PC-3 (cell line): ENCODE measurements at places on chromosomes 11 and 22. TPM values are rescaled to one million over a fixed set of nuclear protein-coding genes. Genes with fewer than 3 reads are reported as not detected.

KCNQ1 gene
- 0.40 and 3.0 TPM in 2 replicates for total RNA-seq

DNA sequence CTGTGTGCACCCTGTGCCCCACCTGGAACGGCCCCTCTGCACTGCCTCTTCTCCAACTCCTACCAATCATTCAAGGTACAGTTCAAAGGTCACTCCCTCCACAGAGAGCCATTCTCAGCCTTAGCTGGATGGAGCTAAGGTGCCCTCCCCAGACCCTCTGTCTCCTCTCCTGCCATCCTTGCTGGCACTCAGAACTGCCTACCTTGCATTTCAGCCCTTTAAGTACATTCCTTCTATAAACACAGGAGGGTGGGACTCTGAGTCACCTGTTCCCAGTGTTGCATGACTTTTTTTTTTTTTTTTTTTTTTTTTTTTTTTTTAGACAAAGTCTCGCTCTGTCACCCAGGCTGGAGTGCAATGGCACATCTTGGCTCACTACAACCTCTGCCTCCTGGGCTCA, 8.6 kb downstream of the TTLL1 start:
- peaks cover 4% of the 10 kb centered on the region for H3K4me1 ChIP-seq
- no peaks in the 10 kb centered on the region for H3K27me3 ChIP-seq
- H3K4me3 ChIP-seq, result no peak overlapping the region

DNA sequence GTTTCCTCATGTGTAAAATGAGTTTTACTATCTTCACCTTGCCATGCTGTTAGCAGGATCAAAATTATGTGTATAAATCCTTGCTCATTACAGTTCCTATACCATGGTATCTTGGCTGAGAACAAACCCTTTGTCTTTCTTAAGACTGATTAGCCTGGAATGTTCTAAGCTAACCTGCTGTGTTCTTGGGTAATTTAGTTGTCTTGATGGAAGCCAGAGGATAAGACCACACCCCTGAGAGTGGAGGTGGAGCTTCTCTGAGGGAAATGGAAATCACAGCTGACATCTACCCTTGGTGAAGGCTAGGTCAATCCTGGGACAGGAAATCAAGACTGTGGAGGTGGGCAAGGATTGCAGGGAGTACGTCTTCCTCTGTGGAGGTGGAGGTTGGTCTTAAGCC, 206.1 kb upstream of the ARHGAP20 start:
- no peak for DNase-seq
- no peaks in the 10 kb centered on the region for H3K4me1 ChIP-seq
- H3K27me3 ChIP-seq, result peaks cover 31% of the 10 kb centered on the region

GRCh38 chr22:39717099-39717498, 146.5 kb downstream of the CACNA1I start:
- DNase-seq, result no peak
- no peak overlapping the region for H3K4me3 ChIP-seq
- no peaks in the 10 kb centered on the region for H3K36me3 ChIP-seq
- no peak overlapping the region for H3K27ac ChIP-seq
- H3K4me1 ChIP-seq, result no peaks in the 10 kb centered on the region
- H3K27me3 ChIP-seq, result peaks cover 30% of the 10 kb centered on the region

DNA sequence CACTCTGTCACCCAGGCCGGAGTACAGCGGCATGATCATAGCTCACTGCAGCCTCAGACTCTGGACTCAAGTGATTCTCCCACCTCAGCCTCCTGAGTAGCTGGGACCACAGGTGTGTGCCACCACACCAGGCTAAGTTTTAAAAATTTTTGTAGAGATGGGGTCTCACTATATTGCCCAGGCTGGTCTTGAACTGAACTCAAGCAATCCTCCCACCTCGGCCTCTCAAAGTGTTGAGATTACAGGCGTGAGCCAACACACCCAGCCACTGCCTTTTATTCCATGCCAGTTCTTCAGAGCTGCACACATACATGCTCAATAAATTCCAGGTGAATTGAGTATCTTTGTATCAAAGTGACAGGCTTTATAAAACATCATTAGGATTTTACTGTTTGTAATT, 2.4 kb upstream of the COPB1 start:
- H3K4me3 ChIP-seq, result no peak overlapping the region
- peaks cover 29% of the 10 kb centered on the region for H3K36me3 ChIP-seq
- H3K27ac ChIP-seq, result no peak overlapping the region
- H3K4me1 ChIP-seq, result peaks cover 9% of the 10 kb centered on the region
- no peak for DNase-seq

- H3K27me3 ChIP-seq, result no peaks in the 10 kb centered on the region
- H3K27ac ChIP-seq, result peak overlapping the region; percentile 70
- DNase-seq, result no peak
- H3K4me1 ChIP-seq, result peaks cover 21% of the 10 kb centered on the region
These were observed 86.7 kb downstream of the SIK3 start for GRCh38 chr11:117011541-117011898.

DNA sequence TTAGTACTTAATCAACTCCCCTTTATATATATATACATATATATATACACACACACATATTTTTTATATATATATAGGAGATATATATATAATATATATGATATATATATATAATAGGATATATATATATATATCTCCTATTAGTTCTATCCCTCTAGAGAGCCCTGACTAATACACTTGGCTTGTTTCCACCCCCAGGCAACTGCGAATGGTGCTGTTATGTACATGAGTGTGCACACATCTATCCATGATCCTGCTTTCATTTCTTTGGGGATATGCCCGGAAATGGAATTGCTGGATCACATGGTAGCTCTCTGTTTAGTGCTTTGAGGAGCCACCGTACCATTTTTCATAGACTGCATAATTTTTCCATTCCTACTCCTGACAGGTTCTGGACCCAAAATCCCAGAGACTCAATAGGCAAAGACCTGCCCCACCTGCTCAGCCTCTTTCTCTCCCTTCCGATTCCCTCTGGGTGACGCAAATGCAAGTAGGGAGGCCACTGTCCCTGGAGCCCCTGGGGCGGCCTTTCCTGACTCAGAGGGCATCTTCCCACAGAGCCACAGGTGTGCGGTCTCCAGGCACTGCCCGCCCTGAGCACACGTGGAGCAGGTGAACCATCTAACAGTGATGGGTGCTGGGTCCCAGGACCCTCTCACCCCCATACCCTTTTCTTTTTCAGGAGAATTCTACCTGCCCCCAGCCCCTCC, 12.0 kb downstream of the FGF3 start:
- DNase-seq, result peak; percentile 56
- H3K27ac ChIP-seq, result no peak overlapping the region
- H3K4me1 ChIP-seq, result no peaks in the 10 kb centered on the region
- H3K27me3 ChIP-seq, result no peaks in the 10 kb centered on the region
- no peak overlapping the region for H3K4me3 ChIP-seq
- no peaks in the 10 kb centered on the region for H3K36me3 ChIP-seq

DNA sequence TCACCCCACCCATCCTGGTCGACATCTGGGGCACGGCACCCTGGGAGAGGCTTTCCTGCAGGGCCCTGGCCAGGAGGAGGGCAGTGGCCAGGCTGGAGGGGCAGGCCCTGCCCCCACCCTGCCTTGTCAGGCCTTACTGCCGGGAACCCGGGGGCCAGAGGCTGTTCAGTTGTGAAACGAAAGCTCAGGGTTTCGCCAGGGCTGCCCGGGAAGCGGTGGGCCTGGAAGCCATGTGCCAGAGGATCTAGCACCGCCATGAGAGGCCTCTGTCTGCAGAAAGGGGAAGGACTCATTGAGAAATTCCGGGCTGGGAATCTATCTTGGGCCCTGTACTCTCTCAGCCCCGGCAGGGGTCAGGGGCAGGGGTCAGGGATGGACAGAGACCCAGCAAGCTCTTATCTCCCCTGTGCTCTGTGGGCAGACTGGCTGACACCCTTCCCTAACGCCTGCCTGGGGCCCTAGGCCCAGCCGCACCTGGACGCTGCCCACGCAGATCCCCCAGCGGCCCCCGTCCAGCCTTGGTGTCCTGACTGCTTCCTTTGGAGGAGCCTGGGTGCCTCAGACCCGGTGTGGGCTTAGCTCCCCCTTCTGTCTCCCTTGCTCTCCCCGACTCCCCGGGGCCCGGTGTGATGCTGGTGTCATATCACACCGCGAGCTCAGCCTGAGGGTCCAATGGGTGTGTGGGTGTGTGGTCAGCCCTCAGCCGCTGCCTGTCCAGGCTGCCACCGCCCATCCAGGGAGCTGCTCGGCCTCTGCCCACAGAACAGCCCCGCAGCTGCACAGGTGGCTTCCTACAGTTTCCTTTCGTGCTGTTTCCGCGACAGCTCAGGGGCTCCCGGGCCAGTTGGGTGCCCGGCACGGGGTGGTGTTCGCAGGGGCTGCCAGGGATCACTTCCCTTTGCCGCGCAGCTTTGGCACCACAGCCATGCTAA, 6.5 kb downstream of the PIM3 start:
- no peak for DNase-seq
- no peaks in the 10 kb centered on the region for H3K27me3 ChIP-seq
- no peak overlapping the region for H3K27ac ChIP-seq
- no peak overlapping the region for H3K4me3 ChIP-seq

UBQLNL gene
- not detected in 2 replicates for total RNA-seq

BTBD18 gene
- total RNA-seq, result not detected in 2 replicates

APOBEC3A gene
- total RNA-seq, result not detected in 2 replicates

- DNase-seq, result no peak
- peaks cover 25% of the 10 kb centered on the region for H3K4me1 ChIP-seq
- H3K36me3 ChIP-seq, result no peaks in the 10 kb centered on the region
- no peaks in the 10 kb centered on the region for H3K27me3 ChIP-seq
- no peak overlapping the region for H3K27ac ChIP-seq
- no peak overlapping the region for H3K4me3 ChIP-seq
These were observed 4.0 kb downstream of the NLRX1 start for GRCh38 chr11:119172513-119172912.

DNA sequence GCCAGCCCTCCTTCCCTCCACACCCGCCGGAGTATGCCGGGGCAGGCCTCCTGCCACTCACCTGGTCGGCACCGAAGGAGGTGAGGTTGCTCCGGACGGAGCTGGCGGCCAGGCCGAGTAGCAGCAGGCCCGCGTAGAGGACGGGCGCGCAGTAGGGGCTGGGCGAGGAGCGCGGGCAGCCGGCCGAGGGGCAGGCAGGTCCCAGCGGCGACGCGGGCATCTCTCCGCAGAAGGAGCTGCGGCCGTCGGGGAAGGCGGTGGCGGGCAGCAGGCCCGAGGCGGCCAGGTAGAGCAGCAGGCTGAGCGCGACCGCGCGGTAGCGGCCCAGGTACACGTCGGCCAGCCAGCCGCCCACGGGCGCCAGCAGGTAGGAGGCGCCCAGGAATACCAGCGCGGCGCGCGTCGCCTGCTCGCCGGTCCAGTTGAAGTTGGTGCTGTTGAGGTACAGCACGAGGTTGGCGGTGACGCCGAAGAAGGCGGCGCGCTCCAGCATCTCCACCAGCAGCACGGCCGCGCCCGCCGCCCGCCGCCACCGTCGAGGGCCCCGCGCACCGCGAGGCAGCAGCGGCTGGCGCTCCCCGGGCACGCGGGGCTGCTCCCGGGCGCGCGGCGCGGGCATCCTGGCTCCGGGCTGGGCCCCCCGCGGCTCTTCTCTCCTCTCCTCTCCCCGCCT, 907 bp downstream of the SLC15A3 start:
- H3K4me1 ChIP-seq, result no peaks in the 10 kb centered on the region
- no peak overlapping the region for H3K4me3 ChIP-seq

DNA sequence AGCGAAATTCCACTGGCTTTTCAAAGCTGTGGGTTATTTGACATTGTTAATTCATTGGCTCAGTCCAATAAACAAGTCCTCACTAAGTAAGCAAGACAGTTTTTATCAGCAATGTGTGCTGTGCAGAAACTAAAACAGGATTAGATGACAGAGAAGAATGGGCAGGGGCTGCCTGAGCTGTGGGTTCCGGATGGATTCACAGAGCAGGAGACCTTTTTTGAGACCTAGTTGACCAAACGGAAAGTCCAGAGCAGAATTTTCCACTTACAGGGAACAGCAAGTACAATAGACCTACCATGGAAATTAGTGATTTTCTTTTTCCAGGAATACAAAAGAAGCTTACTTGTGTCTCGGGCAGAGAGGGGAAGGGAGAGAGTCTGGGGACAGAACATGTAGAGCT, 5.2 kb upstream of the KDM4F start:
- H3K27ac ChIP-seq, result no peak overlapping the region
- H3K36me3 ChIP-seq, result no peaks in the 10 kb centered on the region
- no peak for DNase-seq
- H3K4me1 ChIP-seq, result no peaks in the 10 kb centered on the region

- peak overlapping the region; percentile 12; the same call in 1 of the 2 replicates for H3K27ac ChIP-seq
- H3K4me3 ChIP-seq, result no peak overlapping the region
- no peaks in the 10 kb centered on the region for H3K27me3 ChIP-seq
- H3K4me1 ChIP-seq, result peaks cover 15% of the 10 kb centered on the region
- DNase-seq, result peak; percentile 94
These were observed 306.1 kb downstream of the C11orf87 start for GRCh38 chr11:109728056-109728455.

GRCh38 chr11:16891964-16892363, 122.2 kb downstream of the PLEKHA7 start:
- peaks cover 32% of the 10 kb centered on the region for H3K4me1 ChIP-seq
- H3K4me3 ChIP-seq, result no peak overlapping the region
- no peaks in the 10 kb centered on the region for H3K27me3 ChIP-seq
- DNase-seq, result peak; percentile 51
- H3K27ac ChIP-seq, result no peak overlapping the region
- 0 out of 2 replicates have a peak, but pooled peaks cover 3% of the 10 kb centered on the region for H3K36me3 ChIP-seq

DNA sequence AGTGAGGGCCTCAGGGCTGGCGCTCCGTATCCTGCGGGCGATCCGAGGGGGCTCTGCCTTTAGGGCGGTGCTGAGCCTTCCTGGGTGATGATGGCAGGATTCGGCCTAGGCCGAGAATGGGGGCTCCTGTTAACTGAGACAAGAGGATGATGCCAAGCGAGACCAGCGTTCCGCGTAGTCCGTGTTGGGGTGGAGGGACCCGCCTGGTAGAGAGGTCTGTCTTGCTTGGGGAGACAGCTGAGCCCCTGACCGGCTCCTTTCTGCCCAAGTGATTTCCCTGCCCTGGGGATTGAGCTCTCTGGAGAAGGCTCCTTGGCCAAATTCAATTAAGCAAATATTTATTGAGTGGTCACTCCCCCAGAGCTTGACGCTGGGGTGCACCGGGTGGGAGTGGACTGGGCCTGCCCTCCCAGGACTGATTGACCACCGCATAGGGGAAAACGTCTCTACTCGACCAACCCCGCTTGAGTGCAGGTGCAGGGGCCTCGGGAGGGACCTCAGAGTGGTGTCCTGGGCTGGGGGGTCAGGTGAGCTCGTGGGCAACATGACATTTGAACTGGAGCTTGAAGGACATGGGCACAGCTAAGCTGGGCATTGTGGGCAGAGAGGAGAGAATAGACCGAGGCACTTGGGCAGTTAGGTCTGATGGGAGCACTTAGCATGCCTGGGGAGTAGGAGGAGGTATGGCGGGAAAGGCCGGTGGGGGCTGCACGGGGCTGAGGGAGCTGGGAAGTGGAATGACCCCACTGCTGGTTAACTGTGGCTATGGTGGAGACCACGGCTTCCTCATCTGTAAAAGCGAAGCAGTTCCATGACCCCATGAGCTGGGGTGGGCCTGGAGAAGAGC, 1.1 kb downstream of the GNAZ start:
- H3K4me3 ChIP-seq, result peak overlapping the region; percentile 71
- H3K27me3 ChIP-seq, result no peaks in the 10 kb centered on the region
- no peak overlapping the region for H3K27ac ChIP-seq
- peaks cover 12% of the 10 kb centered on the region; the same call in 1 of the 2 replicates for H3K4me1 ChIP-seq
- DNase-seq, result no peak
- H3K36me3 ChIP-seq, result no peaks in the 10 kb centered on the region

MB gene
- 14.6 and 21.6 TPM in 2 replicates for total RNA-seq

MS4A3 gene
- total RNA-seq, result not detected in 2 replicates

TRIM49 gene
- not detected in 2 replicates for total RNA-seq
